GF-D8 (cell line): ENCODE measurements at places on chromosomes 11 and 22.

DNA sequence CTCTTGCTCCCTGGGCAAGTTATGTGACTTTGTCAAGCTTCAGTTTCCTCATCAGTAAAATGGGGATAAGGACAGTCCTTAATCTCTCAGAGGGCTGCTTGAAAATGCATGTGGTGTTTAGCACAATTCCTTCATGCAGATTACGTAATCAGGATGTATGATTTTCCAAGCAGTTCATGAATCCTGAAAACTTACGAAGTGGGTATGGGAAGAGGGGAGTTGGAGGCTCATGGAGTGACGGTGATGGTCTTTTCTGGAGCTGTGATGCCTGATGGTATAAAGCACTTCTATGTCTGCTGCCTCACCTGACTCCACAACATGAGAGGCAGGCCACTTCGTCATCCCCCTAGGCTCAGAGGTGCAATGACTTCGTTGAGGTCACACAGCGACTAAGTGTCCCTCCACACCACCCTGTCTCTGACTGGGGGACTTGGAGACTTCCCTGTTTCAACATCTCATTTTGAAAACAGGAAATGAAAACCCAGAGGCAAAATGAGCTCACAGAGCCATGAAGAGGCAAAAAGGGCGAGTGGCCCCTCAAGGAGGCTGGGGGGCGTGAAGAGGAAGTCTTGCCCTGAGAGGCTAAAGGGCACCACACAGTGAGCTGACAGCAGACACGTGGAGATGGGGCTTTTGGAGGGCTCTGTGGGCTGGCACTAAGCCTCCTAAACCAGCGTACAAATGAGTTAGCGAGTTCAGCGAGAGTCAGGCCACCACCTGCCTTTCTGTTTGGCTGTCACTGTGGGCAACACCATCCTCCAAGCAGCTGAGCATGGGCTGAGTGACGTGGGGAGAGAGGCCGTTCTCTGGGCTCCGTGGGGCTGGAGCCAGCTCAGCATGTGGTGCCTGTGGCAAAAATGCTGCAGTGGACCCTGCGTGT, 10.1 kb downstream of the MCM5 start:
- DNase-seq = peak; percentile 89

GRCh38 chr11:126408496-126408895, 53.0 kb downstream of the ST3GAL4 start:
- DNase-seq = no peak

DNA sequence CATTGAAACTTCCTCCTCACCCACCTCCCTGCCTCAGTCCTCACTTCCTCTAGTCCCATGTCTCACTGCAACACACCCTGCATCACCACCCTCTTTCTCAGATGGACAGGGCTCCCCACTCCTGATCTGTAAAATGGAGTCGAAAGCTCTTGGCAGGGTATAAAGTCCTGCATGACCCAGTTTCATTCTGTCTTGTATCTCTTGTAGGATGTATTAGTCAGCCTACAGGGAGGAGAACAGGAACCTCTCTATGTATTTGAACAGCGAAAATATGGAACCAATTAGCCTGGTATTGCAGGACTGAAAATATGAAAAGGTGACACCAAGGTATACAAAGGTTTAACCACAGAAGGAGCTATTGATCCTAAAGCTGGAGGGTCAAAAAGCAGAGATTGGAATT, 156.9 kb upstream of the SNX19 start:
- no peak for DNase-seq

DNA sequence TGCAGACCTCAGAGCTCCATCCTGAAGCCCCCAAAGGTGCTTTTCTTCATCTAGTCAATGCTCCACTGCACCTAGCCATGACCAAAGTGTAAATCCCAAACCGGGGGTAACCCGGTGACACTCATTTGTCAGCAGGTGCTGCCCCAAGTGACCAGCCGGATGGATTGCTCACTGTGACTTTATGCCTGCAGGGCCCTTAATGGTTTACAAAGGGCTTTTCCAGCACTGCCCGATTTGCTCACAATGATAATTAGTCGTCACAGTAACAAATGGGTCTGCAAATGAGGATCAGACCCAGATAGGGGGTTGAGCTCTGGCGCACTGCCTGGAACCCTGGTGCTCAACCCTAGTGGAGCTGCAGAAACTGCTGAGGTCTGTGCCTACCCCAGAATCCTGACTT, 45.7 kb upstream of the CD5 start:
- DNase-seq = no peak

DNA sequence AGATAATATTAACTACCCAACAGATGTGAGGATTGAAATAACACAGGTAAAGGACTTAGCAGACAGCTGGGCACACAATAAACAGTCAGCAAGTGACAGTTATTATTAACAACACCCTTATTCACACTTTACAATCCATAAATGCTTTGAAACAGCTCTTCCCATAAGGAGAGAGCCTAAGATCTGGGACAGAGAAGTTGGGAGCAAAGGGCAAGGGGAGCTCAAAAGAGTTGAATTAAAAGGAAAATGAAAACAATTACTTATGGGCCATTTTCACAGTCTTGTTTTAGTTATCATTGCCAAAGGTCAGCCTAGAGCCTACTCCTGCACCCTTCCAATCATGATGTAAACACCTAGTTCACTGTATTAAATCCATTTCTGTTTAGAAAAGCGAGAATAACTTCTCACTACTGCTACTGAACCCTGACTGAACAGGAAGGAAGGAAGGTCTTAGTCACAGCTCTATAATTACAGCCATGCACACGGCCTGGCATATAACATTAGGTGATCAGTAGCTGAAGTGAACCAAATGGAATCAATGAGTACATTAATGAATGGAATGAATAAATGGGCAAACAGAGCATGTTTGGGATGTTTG, 111.3 kb downstream of the PLEKHA7 start:
- DNase-seq = no peak

DNA sequence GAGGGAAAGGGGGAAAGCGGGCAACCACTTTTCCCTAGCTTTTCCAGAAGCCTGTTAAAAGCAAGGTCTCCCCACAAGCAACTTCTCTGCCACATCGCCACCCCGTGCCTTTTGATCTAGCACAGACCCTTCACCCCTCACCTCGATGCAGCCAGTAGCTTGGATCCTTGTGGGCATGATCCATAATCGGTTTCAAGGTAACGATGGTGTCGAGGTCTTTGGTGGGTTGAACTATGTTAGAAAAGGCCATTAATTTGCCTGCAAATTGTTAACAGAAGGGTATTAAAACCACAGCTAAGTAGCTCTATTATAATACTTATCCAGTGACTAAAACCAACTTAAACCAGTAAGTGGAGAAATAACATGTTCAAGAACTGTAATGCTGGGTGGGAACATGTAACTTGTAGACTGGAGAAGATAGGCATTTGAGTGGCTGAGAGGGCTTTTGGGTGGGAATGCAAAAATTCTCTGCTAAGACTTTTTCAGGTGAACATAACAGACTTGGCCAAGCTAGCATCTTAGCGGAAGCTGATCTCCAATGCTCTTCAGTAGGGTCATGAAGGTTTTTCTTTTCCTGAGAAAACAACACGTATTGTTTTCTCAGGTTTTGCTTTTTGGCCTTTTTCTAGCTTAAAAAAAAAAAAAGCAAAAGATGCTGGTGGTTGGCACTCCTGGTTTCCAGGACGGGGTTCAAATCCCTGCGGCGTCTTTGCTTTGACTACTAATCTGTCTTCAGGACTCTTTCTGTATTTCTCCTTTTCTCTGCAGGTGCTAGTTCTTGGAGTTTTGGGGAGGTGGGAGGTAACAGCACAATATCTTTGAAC, 6.8 kb downstream of the MALAT1 start:
- DNase-seq = no peak

DNA sequence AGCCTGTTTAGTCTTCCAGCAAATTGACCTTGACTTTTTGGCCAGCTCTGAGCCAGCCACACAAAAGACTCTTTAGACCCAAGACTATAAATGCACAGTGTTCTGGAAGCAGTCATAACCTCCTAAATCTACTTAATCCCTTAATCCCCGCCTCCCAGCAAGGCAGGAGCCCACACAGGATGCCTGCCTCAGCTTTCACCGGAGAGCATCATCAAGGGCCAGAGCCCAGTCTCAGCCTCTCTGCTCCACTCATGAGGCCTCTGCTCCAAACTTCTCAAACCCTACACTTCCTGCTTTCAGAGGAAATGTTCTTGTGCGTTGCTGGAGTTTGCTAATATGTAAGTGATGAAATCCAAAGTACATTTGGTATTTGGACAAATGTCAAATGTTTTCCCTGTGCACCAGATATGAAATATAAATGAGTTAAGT, 57.9 kb upstream of the FSHB start:
- no peak for DNase-seq

DNA sequence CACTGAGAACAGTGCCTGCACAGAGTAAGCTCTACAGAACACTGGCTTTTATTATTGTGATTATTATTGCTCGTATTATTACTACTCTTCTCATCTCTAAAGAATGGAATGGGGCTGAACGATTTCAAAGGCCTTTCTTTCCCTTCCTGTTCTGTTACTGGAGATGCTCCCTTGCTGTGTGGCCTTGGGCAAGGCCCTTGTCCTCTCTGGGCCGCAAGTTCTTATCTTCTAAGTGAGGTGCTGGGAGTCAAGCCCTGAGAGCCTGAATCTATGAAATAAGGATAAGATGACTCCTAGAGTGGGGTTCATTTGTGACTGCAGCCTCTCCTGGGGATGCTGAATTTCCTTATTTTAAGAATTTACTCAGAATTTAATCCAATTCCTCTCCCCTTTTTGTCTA, 113.5 kb downstream of the FBXO7 start:
- no peak for DNase-seq

DNA sequence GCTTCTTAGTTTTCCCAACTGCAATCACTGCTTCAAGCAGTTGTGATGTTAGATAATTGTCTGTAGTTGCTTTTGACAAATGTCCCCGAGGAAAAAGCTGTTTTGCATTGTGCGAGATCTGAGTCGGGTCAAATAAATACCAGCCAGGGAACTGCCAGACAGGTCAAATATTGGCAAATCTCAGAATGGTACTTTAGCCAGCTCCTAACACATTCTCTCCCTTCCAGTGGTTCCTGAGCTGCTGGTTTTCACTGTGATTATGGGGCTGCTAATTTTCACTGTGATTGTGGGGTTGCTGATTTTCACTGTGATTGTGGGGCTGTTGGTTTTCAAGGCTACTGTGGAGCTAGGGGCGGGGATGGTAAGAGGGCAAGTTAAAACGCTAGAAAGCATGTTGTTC, 14.3 kb downstream of the RASSF10 start:
- DNase-seq = no peak

DNA sequence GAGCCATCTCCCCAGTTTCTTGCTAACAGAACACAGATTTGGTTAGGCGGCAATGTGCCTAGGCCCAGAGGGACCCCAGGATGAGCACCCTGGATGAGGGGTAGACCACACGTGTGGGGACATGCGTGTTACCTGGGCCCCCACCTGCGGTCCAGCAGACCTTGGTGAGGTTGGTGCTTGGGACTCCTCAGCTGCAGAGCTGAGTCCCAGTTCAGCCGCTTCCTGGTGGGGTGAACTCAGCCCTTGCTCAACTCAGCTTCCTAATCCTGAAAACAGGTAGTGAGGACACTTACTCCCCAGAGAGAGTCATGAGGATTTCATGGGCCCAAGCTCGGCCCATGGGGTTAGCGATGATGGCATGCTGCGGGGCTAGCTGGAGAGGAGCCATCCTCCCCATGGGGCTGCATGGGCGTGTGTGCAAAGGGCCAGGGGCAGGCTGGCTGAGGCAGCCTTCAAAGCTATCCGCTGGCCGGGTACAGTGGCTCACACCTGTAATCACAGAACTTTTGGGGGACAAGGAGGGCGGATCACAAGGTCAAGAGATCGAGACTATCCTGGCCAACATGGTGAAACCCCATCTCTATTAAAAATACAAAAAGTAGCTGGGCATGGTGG, 46.9 kb upstream of the SHISAL1 start:
- DNase-seq = no peak

- DNase-seq = no peak
These were observed 336.7 kb downstream of the LUZP2 start for GRCh38 chr11:24833573-24833972.

DNA sequence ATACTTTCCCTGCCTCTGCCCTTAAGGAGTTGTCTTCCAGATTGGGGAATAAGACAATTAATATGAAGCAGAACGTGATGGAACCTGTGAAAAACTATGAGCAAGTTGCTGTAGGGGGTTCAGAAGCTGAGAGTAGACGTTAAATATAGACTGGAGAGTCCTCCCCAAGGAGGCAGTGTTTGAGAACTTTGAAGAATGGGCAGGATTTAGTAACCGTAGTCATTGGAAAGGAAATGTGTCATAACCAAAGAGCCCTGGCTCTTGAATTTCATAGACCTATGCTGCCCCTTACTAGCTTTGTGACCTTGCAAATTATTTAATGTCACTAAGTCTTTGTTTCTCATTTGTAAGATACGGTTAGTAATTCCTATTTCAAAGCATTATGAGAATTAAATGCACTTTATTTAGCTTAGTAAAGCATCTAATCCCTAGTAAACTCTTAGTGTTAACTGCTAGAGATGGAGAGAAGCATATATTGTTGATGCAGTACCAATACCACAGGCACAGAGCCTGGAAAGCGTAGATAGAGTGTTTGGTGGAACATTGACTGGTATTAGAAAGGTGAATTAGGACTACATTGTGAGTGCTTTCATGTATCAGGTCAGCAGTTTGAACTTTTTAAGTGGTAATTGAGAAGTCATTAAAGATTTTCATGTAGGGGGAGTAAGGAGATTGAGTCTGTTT, 54.1 kb downstream of the MCAM start:
- DNase-seq = no peak

GRCh38 chr11:35822815-35823495, 120.9 kb upstream of the LDLRAD3 start:
- no peak for DNase-seq

DNA sequence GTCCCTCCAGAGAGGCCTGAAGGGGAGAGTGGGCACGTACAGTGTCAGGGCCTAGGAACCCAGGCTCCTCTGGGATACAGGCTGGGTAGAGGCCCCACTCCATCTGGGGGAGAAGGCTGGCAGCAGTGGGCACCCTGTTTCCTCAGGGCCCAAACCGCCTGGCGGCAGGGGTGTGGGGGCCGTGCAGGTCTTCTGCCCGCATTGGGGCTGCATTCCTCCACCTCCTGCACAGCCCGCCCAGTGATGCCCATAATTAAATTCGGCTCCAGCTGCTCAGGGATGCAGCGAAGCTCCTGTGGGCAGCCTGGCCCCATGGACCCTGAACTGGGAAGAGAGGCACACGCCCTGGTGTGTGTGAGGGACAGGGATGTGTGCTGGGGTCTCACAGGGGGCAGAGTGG, 35.4 kb downstream of the KCNQ1OT1 start:
- DNase-seq = no peak

DNA sequence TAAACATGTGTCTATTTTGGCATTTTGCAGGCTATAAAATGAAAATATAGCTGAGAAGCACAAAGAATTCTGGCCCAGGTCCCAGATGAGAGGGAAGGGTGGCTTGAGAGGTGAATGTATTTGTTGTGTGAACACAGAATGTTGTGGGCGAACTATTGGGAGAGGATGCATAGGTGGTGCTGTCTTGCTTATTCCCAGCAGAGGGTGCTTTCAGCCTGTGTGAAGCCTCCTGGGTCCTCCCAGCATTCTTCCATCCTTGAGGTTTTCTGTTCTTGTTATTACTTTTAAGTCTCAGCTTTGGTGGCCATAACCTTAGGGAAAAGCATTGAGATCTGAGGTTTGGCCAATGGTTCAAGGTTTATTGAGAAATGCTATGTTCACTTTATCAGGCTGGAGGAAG, 108.7 kb upstream of the SNX19 start:
- DNase-seq = no peak
